ENCODE measurements at places on chromosomes 1 and 21.
A peak's percentile ranks its signal among the peaks of the same experiment; 100 is the strongest.

DNA sequence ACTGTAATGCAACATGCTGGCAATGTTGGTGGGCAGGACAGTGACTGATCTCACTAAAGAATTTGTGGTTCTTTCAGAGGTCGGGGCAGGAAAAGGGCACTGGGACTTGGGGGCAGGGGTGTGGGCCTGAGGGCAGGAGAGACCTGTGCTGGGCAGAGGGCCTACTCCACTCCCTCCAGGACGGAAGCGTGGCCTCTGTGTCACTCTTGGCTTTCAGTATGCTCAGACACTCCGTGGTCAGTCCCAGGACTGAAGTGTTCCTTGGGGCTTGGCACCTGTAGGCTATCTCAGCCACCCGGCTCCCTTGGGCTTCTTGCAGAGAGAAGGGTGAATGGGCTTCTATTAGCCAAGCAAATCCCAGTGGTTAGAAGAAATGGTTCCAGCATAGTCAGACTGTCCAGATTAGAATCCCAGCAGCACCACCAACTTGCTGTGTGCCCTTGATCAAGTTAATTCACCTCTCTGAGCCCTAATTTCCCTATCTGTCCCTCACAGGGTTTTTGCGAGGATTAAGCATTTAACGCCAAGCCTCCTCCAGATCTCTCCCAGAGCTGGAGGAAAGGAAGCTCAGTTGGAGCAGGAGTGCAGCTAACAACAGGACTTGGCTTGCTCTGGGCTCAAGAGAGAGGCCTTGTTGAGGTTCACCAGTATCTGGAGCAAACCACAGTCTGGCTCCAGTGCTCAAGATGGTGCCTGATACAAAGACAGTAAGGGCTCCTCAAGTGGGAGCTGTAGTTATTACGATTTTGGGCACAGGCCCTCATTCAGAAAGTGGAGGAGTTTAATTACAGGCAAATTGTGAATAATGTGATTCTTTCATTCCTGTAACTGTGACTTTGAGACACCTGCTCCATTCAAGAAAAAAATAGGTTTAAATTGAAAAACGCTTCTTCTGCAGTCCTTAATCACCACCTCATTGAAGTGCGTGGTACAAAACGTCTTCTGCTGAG lies 57.7 kb upstream of the LRP8 start:
- DNase-seq, result no peak

- no peak for DNase-seq
Measured at GRCh38 chr1:102897557-102897956, 210.8 kb downstream of the COL11A1 start.

GRCh38 chr21:28345934-28346333 lies 646.7 kb downstream of the LTN1 start:
- DNase-seq, result no peak

GRCh38 chr1:194043984-194044755 lies 857.8 kb upstream of the B3GALT2 start:
- DNase-seq, result no peak

- DNase-seq, result no peak
Measured at GRCh38 chr1:204075139-204075521, 2.2 kb downstream of the SOX13 start.

GRCh38 chr1:5374192-5374591 lies 618.0 kb downstream of the NPHP4 start:
- DNase-seq, result no peak

DNA sequence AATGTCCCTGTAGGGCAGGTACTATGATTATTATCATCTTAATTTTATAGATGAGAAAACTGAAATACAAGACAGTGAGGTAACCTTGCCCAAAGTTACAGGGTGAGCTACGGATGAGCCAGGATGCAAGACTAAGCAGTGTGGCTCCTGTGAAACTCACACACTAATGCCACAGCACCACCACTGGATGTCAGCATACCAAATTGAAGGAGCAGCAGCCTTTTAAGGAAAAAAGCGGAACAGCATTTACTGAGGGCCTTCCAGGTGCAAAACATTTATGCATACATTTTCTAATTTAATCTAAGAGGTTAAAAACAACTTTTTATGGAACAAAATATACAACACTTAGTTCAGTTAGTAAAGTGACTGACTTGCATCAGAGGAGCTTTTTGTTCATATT lies 41.7 kb downstream of the SEC16B start:
- no peak for DNase-seq

DNA sequence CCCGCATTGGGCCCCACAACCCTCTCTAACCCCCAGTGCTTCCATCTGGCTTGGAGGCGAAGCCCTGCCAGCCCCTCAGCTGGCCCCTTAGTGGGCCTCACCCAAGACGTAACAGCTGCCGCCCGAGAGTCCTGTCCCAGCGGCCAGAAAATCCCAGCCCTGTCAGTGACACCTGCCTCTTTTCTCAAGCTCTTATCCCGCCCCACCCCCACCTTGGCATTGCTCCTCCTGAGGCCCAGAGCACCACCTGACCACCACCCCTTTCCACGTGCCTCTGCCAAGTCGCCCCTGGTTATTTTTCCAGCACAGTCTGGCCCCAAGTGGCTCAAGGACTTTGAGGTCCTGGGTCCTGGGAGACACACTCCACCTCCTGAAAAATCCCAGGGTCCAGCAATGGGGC lies 5.9 kb upstream of the CTRC start:
- DNase-seq, result no peak

DNA sequence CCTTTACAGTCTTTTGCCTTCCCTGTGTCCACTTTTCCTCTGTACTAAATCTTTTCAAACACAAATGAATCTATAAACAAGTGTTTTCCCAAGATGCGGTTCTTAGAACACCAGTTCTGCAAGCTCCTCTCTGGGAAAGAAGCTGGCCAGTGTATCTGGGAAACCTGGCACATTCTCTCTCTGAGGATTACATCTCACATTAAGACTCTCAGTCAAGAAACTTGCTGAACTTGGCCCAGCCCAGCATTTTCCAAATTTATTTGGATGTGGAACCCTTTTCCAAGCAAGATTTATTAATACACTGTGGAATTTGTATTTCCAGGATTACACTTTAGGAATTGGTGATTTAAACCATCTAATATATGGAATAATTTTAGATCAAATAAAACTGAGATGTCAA lies 105.7 kb downstream of the ZNF281 start:
- DNase-seq, result no peak

DNA sequence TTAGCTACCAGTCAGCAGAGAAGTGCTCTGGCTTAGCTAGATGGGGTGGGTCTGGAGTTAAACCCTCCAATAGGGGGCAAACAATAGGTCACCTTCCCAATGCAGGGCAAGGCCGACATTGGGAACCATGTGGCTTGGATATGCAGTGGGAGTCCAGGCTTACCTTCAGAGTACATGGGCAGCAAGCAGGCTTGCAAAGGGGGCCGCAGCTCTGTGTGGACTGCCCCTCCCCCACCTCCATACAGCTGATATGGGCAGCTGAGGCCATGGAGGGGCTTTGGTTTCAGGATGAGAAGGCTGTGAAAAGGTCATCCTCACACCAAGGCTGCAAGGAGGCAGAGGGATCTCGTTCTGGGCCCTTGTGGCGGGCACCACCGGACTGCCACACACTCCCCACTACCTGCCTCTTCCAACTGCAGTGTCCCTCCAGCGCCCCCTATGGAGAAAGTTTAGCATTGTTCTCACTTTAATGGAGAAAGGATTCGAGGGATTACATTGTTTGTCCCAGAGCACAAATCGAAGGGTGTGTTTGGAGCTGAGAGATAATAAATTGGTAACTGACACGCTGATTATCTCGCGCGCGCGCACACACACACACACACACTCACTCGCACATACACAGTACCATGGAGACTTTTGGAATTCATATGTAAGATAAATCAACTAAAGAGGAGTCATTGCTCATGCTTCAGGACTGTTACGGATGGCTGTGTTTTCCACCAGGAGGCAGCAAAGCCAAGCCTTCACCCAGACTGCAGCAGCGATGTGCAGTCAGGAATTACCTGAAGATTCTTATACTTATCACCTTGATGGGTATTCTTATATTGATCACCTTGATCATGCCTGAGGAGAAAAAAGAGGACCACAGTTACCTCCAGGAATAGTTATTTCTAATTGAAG lies 7.0 kb upstream of the SMCP start:
- no peak for DNase-seq

DNA sequence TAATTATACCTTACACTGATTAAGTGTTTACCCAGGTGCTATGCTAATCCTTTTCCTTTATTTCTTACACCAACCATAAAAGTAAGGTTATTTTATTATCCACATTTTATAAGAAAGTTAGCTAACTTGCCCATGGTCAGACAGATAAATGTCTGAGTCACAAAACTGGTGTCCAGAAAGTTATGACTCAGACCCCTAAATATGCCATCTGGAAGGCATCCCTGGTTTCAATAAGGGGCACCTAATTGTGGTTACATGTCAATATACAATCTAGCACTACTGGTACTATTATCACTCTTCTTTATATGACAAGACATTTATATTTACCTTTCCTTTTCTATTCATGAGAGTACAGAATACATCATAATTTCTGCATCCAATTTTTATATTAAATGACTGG lies 496.5 kb upstream of the ADGRL2 start:
- DNase-seq, result no peak

GRCh38 chr1:210025870-210026269 lies 87.9 kb downstream of the SYT14 start:
- DNase-seq, result no peak

DNA sequence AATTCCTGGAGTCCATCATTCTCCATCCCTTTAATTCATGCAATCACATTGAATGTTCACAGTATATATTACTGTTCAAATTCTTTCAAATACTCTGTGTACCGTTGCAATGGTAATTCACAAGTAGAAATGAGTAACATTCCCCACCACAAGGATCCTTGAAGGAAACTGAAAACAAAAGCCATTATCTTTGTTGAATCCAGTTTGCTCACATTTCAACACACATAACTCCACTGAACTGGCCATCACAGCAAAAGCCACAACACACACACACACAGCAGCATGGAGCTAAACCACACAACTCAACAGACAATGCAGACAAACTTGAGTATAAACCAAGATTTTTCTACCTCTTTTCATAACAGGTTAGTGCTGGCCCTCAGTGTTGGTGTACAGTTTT lies 188.3 kb upstream of the GREM2 start:
- no peak for DNase-seq

DNA sequence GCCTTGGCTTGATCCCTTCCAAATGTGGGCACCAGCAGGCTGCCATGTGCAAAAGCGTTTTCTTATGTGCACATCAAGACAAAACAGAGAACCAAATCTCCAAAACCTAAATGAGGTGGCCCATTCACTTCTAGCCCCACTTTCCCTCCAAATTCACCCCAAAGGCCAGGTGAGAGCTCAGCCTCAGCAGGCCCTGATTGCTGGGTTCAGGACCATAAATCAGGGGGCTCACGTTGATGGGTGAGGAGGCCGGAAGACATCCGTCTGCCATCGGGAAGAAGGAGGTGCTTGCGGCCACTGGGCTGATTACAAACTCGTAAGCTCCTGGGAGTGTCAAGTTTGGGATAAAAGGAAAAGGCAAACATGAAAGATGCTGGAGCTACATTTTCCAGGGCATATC lies 86.7 kb upstream of the CLDN14 start:
- DNase-seq, result no peak

DNA sequence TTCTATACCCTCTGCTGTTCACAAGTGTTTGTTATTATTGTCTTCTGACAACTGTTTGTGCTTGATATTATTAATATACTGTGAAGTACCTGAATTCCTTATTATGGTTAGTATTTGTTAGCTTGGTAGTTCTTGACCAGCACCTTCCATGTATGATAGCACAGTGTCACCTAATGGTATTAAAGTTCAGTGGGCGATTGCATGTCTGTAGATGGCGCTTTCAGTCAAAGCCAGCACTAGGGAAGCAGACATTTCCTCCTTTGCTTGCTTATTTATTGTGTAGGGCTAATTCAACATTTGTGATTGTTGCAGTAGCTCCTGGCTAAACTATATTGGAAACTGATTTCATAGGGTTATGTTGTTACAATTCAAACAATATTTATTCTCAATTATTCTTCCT lies 218.0 kb downstream of the ZP4 start:
- DNase-seq, result no peak

- DNase-seq, result no peak
Measured at GRCh38 chr1:160238408-160238807, 23.9 kb downstream of the DCAF8 start.

DNA sequence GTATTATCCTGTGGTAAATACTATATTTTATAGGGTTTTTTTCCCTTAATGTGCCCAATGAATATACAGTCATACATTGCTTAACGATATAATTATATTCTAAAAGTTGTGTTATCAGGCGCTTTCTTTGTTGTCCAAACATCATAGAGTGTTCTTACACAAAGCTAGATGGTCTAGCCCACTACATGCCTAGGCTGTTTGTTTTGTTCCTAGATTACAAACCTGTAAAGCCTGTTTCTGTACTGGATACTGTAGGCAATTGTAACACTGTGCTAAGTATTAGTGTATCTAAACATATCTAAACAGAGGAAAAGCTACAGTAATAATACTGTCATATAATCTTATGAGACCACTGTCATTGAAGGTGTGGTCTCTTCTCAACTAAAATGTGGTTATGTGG lies 242.6 kb upstream of the C1orf105 start:
- no peak for DNase-seq

DNA sequence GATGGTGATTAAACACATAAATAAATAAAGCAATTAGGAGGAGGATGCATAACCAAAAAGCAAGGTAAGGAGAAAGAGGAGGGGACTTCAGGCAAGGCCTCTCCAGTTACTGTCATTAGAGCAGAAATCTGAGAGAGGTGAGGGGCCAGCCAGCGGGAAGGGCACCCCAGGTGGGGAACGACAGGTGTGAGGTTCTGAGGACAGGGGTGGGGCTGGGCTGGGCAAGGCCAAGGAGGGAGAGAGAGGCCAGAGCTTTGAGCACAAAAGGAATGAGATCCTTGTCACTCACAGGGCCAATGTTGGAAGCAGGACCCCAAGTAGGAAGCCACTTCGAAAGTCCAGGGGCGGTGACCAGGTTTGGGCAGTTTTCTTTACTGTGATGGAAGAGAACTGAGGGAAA lies 182.2 kb upstream of the RAB4A start:
- peak; percentile 26 for DNase-seq

- no peak for DNase-seq
Measured at GRCh38 chr1:153396461-153396860, 5.6 kb upstream of the S100A8 start.
